Mesendoderm (in vitro differentiated cells): ENCODE measurements at places on chromosomes 13 and 19.

DNA sequence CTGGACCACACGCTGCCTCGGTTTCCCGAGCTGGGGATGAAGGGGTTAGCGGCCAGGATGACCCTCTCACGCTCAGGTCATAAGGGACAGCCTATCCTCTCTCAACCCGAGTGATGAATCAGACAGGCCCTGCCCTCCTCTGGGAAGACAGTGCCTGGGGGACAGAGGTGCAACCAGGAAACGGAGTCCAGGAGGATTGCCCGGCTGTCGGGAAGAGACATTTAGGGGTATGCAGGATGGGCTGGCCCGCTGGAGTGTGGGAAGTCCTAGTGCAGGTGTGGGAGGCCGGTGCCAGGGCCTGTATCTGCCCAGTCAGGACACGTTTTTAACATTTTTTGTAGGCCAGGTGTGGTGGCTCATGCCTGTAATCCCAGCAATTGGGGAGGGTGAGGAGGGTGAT, 8.3 kb downstream of the LSM7 start:
- DNase-seq = no peak

DNA sequence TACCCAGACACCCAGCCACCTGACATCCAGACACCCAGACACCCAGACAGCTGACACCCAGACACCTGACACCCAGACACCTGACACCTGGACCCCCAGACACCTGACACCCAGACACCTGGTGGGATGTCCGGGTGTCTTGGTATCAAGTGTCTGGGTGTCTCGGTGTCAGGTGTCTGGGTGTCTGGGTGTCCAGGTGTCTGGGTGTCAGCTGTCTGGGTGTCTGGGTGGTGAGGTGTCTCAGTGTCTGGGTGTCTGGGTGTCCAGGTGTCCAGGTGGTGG, 18.6 kb downstream of the C19orf12 start:
- no peak for DNase-seq

- DNase-seq = no peak
Measured at GRCh38 chr13:102183509-102184182, 218.2 kb downstream of the FGF14 start.

DNA sequence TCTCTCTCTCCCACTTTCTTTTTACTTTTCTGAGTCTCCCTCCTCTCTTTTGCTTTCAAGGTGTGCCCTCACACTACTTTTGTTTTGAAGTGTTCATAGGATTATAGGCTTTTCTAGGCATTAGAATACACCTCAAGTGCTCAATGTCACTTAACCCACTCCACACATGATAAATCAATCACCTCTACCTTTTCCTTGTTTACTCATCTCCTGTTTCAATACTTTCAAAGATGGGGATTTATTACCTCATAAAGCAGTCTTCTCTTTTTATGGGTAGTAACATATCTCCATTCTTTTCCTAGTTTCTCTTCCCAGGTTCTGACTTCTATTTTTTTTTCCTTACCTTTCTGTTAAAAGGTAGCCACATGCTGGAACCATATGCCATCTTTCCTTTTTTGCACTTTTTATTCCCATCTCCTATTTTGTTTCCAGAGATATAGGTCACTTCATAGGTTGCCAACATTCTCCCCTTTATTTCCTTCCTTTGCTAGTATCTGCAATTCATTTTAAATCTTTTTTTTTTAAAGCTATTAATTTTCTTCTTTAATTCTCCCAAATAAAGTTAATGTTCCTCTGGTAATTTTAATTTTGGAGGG, 137.6 kb upstream of the SLC10A2 start:
- no peak for DNase-seq
